ENCODE measurements at places on chromosomes 7 and 10.

- no peak for DNase-seq
Measured at GRCh38 chr7:46486256-46487206, 565.5 kb upstream of the IGFBP3 start.

DNA sequence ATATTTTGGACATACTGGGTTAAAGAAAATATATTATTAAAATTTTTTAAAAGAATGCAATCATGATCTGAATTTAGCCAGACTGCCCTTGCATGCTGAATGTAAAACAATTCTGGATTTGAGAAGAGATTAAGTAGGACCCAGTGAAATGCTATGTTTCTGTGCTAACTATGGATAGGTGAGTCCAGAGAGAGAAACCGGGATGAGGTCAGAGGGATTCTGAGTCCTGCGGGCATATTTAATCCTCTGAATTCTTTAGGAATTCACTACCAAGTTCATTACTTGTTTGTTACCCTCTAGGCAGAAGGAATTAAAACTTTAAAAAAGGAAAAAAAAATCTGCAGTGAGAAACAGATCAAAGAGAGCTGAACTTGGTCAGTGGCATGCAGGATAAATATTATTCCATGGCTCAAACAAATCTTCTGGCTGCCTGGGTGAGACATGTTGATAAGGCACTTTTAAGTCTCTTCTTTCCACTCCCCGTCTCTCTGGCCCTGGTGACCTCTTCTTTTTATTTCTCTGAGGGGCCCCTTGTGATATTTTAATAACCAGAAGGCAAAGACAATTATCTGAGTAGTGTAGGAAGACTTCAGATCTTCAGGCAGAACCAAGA, 50.2 kb upstream of the LYZL1 start:
- no peak for DNase-seq

- no peak for DNase-seq
Measured at GRCh38 chr10:12800302-12800701, 201.2 kb downstream of the CCDC3 start.

- DNase-seq: no peak
Measured at GRCh38 chr10:3652886-3653285, 132.1 kb downstream of the KLF6 start.

GRCh38 chr7:33193308-33193864, 64.0 kb downstream of the BBS9 start:
- no peak for DNase-seq

- DNase-seq: no peak
Measured at GRCh38 chr7:34675749-34676374, 17.8 kb downstream of the NPSR1 start.

- no peak for DNase-seq
Measured at GRCh38 chr7:6106140-6106904, 75.1 kb downstream of the ANKRD61 start.

Measured in activated CD8-positive, alpha-beta memory T cell treated with anti-CD3 and anti-CD28 coated beads for 1 hour (primary cell).